ENCODE measurements at places on chromosomes 1 and 21.

DNA sequence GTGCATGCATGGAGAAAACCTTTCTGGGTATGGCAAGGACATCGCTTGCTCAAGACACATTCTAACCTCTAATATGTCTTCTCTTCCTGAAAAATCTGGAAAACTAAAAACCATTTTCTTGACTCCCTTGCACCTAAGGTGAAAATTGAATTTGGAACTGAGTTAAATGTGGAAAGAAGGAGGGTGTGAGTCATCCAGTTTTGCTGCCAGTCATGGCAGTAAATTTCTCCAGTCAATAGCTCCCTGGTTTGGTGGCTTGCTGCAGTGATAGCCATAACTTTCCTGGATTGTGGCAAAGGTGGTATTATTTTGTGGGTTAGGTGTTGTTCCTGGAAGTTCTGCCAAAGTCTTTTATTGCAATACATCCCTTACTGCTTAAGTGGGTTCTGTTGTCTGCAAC is 2.5 kb downstream of the ZCCHC17 start:
- peak; percentile 3 for DNase-seq

DNA sequence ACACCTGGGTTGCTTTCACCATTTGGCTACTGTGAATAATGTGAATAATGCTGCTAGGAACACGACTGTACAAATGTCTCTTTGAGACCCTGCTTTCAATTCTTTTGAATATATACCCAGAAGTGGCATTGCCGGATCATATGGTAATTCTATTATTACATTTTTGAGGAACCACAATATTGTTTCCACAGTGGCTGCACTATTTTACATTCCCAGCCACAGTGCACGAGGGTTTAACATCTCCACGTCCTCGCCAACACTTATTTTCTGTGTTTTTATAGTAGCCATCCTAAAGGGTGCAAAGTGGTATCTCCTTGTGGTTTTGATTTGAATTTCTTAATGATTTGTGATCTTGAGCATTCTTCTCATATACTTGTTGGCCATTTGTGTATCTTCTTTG is 15.7 kb downstream of the FHAD1 start:
- DNase-seq, result no peak

DNA sequence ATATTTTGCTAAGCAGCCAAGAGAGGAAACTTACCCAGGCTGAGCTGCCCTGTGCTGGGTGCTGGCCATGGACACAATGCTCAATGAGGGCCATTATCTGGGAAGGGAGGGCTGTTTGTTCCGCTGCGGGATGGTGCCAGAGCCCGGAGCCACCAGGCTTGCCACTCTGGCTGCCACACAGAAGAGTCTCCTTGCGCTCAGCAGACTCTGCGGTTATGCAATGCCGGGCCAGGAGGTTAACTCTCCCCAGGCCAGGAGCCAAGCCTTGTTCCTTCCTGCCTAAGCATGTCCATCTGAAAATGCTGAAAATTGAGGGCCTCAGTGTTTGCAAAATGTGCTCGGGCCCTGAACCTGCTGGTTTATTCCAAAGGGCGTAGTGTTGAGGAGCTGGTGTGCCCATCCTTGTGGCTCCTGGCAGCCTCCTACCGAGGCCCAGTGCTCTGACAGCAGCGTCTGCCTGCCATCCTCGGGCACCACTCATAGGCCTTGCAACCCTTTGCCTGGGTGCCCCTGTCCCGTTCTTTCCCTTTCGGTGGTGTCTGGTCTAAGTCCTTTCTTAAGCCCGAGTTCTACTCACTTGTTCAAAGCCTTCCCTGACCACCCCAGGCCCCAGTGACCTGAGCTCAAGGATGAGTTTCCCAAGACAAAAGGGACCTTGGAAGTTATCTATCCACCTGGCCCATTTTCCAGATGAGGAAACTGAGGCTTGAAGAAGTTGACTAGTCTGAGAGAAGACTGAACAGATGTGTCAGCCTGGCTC is 133.8 kb upstream of the EDN2 start:
- DNase-seq, result peak; percentile 59

- DNase-seq, result no peak
These were observed 32.6 kb downstream of the PTGFRN start for GRCh38 chr1:116942344-116942743.

GRCh38 chr21:37276377-37276776 is 9.2 kb upstream of the VPS26C start:
- no peak for DNase-seq

- no peak for DNase-seq
These were observed 202.0 kb downstream of the GABPA start for GRCh38 chr21:25936776-25937175.

DNA sequence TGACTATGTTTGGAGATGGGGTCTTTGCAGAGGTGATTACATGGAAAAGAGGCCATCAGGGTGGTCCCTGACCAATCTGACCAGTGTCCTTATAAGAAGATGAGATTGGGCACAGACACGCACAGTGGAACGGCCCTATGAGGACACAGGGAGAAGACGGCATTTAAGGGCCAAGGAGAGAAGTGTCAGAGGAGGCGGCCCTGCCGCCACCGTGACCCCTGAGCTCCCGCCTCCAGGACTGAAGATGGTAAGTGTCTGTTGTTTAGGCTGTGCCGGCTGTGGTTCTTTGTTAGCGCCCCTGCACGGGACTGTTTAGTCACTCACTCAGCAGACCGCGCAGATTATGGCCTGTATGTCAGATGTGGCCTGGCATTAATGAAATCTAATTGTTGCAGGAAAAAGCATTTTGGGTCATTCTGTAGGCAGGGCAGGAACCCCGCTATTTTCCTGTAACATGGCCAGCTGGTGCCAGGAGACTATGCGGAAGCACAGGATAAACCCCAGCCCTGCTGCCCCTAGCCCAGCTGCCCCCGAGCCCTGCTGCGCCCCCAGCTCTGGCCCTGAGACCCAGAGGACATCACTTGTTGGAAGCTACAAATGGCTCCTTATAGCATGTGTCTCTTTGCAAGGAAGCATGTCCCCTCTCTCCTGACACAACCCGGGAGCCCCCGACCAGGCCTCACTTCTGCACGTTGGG is 53.7 kb upstream of the RIPK4 start:
- DNase-seq, result no peak

GRCh38 chr1:29342351-29342750 is 106.0 kb downstream of the PTPRU start:
- no peak for DNase-seq

DNA sequence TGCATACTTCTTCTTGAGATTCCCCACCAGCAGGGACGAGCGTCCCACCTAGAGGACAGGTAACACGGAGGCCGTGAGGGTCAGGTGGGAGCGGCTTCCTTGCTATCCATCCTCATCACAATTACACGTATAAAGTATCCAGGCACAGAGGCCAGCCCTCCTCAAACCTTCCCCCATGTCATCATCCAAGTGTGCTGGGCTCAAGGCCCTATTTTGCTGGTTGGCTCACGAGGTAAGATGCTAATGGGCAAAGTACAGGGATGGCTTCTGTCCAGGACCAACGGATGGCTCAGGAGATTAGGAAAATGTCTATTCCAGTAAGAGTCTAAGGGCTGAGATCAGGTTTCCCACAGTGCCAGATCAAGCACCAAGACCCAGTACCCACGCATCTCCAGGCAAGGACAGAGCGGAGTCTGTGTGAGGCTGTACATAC is 11.5 kb upstream of the A3GALT2 start:
- DNase-seq, result peak; percentile 74

DNA sequence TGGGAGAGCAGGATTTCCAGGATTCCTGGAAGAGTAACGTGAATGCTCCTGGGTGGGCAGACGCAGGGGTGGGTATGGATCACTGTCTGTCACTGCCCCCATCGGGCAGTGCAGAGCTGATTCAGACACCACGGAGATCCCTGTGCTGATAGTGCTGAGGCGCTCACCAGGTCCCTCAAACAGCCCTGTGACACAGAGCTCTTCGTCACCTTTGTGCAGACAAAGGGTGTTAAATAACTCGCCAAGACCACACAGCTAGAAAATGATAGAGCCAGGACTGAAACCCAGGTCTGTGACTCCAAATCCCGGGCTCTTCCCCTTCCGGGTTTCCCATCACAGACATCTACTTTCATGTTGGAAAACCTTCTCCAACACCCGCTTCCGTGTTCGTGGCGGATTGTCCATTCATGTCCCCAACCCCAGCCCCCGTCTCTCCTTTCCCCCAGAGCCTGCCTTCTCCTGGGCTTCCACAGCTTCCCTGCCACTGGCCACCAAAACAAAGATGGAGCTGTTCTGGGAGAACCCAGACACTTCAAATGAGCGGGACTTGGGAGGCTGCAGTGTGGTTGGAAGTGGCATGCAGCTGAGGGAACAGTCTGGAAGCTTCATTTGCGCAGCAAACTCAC is 2.6 kb downstream of the EFHD2 start:
- DNase-seq, result no peak

DNA sequence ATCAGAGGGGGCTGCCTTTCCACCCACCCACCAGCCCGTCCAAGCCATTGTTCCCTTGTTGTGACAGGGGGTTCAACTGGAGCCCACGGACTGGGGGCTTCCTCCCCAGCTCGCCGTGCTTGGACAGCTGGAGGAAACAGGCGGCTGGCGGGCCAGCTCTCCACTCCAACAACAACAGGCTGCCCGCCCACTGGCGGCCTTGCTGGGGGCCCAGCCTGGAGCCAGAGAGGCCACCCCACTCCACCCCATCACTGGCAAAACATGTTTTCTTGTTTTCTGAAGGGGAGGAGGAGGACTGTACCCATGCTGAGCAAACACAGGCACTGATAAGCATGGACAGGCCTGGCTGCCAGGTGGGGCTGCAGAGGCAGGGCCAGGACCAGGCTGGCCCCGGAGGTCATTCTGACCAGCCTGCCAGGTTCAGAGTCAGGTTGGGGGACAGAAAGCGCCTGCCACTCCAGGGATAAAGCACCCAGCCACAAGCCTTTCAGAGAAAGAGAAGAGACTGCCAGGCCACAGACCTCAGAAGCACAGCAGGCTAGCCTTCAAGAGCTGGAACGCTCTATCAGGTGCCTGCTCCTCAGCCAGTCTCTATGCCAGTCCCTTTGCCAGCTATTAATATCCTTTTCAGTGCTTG is 32.8 kb downstream of the GJA4 start:
- peak; percentile 54 for DNase-seq

GRCh38 chr1:163273766-163274441 is 47.9 kb upstream of the NUF2 start:
- no peak for DNase-seq

GRCh38 chr21:41993744-41994143 is 16.4 kb downstream of the ZBTB21 start:
- peak; percentile 71 for DNase-seq

DNA sequence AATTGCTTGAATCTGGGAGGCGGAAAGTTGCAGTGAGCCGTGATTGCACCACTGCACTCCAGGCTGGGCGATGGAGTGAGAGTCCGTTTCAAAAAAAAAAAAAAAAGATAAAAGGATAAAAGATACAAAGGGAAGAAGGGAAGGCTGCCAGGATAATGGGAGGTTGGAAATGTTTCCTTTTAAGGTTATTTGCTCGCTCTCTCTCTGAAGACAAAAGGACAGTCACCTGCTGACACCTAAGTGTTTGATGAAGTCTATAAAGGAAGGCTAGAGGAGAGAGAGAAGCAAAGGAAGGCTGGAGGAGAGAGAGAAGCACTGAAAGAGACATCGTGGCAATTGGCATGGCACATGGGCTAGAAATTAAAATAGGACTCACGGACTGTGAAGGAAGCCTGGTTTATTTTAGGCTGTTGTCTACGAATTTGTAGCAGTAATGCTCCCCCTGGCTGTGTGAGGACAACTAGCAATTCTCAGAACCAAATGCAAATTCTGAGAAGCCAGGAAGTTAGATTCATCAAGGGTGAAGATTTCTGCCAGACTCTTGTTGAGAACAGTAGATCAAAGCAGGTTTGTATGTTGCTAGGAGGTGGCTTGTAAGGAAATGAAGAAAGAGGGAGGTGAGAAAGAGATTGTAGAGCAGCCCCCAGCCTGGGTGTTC is 154.2 kb downstream of the ZP4 start:
- no peak for DNase-seq

GRCh38 chr1:71068325-71069240 is 12.3 kb downstream of the ZRANB2 start:
- DNase-seq, result no peak

DNA sequence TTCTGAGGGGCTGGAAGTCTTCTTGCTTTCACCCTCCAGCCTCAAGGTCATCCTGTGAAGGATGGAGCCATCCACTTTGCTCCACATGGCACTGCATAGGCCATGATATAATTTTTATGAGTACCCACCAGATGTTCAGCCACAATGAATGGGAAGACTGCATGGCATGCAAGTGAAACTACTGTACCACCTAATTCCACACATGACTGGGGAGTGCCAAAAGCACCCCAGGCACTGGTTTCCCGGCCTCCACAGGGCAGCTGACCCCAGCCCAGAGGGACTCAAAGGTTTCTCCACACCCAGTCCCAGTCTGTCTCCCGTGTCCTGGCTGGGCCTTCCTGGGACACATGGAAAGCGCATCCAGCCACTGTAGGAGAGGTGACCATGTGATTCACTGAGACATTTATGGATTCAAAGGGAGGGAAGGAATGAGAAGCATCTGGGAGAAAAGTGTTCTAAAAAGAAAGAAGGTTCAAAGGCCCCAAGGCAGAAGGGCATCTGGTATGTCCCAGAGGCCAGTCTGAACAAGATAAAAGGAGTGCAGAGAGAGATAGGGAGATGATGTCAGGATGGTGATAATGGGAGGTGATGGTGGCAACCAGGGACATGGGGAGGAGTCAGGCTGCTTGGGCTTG is 12.1 kb downstream of the RHOU start:
- no peak for DNase-seq

- no peak for DNase-seq
These were observed 3.9 kb downstream of the SPEN start for GRCh38 chr1:15851210-15852035.

DNA sequence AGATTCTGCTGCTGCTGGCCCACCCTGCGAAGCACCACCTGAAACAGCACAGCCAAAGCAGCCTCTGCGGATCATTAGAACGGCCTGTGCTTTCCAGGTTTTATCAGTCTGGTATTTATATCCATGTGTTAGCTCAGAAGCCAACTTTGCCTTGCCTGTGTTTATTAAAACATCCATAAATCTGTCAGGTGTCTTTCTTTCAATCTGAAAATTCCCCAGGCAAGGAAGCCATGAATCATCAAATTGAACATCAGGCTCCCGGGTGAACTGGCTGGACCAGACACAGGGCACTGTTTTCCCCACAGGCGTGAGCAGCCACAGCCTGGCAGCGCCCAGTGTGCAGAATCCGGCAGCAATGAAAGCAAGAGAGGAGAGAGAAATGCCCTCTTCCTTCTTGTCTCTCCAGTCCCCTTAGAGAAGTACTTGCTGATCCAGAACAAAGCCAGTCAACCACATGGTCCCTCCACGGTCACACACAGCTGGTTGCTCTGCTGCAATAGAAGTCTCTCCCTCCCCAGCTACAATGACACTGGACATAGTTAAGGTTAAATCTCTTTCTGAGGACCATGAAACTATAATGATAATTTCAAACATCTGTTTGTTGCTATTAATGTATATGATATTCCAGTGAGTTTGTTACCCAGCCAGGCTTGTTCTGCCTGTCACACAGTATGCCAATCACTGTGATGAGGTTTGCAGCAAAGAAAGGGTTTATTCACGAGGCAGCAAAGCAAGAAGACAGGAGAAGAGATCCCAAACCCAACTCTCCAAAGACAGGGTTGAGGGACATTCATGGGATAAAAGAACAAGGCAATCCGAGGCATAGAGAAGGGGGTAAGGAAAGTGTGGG is 212.1 kb upstream of the FMN2 start:
- DNase-seq, result no peak

- no peak for DNase-seq
These were observed 26.4 kb upstream of the SELENON start for GRCh38 chr1:25773441-25774125.

GRCh38 chr1:67564193-67564592 is 120.8 kb upstream of the GADD45A start:
- no peak for DNase-seq

- DNase-seq, result no peak
These were observed 26.6 kb downstream of the DDAH1 start for GRCh38 chr1:85438353-85438752.

- DNase-seq, result no peak
These were observed 42.7 kb upstream of the DIPK1A start for GRCh38 chr1:93003981-93004380.

GRCh38 chr1:111841189-111841588 is 85.5 kb downstream of the DDX20 start:
- DNase-seq, result no peak
